ENCODE measurements at places on chromosomes 12 and 14. TPM values are rescaled to one million over a fixed set of nuclear protein-coding genes. Genes with fewer than 3 reads are reported as not detected.

Gene C12orf75
- 40.4 TPM for total RNA-seq

Gene RFLNA
- total RNA-seq, result 2.1 TPM

Gene BCL2L2
- total RNA-seq, result 24.8 TPM

Gene INSM2
- total RNA-seq, result 0.09 TPM

Gene KRT79
- not detected for total RNA-seq

Gene OVCH1
- total RNA-seq, result 0.16 TPM

Gene NFE2
- not detected for total RNA-seq

Gene ZDHHC22
- 5.9 TPM for total RNA-seq

Gene NYNRIN
- total RNA-seq, result 10.3 TPM

Gene E2F7
- total RNA-seq, result 29.8 TPM

Gene CARMIL3
- total RNA-seq, result 9.4 TPM

Gene C14orf39
- 0.56 TPM for total RNA-seq

Gene RHOJ
- 34.6 TPM for total RNA-seq

GRCh38 chr12:48279601-48280000 lies 71.1 kb downstream of the ZNF641 start:
- DNase-seq, result no peak

DNA sequence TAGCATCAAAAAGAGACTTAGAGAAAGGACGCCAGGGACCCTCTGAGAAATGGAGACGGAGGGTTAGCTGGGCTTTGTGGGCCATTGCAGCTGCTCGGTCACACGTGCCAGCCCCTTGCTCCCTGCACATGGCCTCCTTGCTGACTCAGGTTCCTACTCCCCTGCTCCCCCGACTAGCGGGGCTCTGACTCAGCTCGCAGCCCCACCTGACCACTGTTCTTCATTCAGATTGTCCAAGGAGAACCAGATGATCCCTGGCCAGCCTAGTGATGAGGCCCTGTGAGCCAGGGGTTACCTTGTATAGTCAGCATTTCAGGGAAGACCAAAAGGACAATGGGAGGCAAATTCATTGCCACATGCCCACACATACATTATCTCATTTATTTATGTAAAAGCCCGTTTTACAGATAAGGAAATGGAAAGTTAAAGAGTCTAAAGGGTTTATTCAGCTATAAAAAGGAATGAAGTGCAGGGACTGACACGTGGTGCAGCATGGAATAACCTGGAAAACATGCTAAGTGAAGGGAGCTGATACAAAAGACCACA lies 103.4 kb downstream of the LGMN start:
- DNase-seq, result no peak

- no peak for DNase-seq
Observed at GRCh38 chr14:68981539-68981976, 2.5 kb upstream of the ACTN1 start.

GRCh38 chr14:75636100-75636692 lies 24.5 kb downstream of the ERG28 start:
- DNase-seq, result no peak

DNA sequence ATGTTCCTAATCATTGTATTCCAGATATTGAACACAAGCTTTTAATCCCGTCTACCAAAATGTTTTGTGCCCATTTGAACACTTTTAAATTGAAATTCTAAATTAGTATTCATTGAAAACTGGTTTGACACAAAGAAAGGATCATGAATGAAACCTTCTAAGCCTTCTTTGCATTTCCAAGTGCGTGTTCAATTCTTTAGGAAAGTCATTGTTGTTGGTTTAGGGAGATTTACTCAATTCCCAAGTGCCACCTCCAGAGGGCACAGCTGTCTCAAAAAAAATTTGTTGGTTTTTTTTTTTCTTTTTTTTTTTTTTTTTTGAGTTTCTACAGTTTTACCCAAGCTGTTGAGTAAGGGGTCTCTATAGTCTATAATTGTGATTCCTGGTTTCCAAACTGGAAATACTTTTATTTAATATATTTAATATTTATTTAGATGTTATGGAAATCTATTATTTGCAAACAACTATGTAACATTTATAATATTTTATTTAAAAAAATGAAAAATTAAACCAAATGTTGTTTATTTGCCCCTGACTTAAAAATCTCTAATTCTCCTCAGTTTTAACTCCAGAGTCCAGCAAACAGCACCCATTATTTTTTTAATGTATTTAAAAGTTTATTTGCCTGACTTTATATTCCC lies 79.9 kb downstream of the NEDD1 start:
- DNase-seq, result peak; percentile 38

DNA sequence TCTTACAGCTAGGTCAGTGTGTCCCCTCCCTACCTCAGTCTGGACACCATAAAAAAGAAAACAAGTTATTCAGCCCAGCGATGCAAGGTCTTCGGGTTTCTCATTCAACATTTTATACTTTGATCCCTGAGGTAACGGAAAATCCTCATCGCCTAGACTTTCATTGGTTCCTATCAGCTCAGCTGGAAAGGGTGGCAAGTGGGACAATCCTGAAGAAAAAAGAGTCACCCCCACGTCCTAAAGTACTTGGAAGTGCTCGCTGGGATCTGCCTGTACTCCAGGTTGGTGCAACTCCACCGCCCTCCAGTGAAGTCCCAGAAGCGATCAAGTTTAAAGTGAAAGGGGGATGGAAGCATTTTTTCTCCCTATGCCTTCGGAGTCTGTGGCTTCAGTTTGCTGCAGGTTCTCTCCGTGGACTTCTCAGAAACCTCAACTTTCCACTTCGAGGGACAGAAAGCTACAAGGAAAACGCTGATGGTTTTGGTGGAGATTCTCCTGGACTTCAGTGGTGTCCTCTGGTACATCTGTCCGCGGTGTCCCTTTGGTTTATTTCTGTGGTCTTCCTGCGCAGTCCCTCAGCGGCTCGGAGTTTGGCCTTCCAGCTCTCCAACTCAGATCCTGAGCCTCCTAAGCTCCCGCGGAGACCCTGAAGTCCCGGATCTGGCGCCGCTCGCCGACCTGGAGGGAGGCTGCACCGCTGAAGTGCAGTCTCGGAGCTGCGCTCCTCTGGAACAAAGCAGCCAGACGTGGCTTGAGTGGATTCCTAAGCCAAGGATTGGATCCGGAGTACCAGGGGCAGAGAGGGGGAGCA lies 1.8 kb upstream of the LRFN5 start:
- peak; percentile 60 for DNase-seq

GRCh38 chr14:59538936-59539335 lies 37.7 kb downstream of the CCDC175 start:
- no peak for DNase-seq

- no peak for DNase-seq
Observed at GRCh38 chr12:39892146-39892545, 213.7 kb downstream of the SLC2A13 start.

- DNase-seq, result no peak
Observed at GRCh38 chr12:85005615-85006014, 30.5 kb downstream of the TSPAN19 start.

GRCh38 chr14:45361727-45362126 lies 108.7 kb upstream of the MIS18BP1 start:
- DNase-seq, result no peak

DNA sequence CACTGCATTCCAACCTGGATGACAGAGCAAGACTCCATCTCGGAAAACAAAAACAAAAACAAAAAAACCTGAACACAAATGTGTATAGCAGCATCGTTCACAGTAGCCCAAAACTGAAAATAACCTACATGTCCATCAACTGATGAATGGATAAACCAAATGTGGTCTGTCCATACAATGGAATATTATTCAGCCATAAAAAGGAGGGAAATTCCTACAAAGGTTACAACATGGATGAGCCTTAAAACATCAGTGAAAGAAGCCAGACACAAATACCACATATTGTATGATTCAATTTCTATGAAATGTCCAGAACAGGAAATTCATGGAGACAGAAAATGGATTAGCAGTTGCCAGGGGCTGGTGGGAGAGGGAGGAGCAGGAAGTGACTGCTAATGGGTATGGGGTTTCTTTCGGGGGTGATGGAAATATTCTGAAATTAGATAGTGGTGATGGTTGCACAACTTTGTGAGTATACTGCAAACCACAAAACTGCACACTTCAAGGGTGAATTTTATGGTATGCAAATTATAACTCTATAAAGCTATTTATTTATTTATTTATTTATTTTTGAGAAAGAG lies 4.0 kb downstream of the MYL2 start:
- DNase-seq, result no peak

- no peak for DNase-seq
Observed at GRCh38 chr12:116385486-116386217, 108.2 kb upstream of the MED13L start.

DNA sequence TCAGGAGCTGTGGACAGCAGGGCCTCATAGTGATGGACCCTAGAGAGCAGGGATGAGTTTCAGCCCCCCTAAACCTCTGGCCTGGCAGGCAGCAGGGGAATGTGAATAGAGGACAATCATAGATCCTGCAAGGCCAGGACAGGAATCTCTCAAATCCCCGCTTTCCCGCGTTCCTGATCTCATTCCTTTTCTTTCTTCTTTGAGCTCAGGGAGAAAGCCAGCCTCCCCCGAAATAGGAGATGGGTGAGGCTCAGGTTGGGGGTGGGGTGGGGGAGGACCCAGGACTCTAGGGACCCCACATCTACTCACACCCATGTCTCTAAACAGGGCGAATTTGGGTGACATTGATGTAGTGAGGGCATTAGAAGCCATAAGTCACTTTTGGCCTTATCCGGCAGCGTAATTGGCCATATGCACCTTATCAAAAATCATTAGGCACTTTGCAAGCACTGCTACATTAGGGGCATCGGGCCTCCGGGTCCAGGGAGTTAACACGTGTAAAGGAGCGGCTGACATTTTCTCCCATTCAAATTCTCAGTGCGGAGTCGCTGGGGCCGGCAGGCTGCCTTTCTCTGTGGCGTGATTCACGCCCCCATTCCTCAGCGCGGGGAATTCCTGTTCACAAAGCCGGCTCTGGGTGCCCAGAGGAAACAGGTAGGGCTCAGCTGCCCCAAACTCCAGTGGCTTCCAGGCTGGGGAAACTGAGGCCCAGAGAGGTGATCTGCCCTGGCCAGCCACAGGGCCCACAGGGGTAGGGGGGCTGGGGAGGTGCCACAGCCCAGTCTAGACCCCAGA lies 1.5 kb downstream of the LHX5 start:
- DNase-seq, result no peak

GRCh38 chr12:51591016-51591901 lies at the start of gene SCN8A:
SCN8A (plus strand) TSS chr12:51591233; CDS start chr12:51662818, 71,585 bp downstream.
- peak; percentile 70 for DNase-seq

DNA sequence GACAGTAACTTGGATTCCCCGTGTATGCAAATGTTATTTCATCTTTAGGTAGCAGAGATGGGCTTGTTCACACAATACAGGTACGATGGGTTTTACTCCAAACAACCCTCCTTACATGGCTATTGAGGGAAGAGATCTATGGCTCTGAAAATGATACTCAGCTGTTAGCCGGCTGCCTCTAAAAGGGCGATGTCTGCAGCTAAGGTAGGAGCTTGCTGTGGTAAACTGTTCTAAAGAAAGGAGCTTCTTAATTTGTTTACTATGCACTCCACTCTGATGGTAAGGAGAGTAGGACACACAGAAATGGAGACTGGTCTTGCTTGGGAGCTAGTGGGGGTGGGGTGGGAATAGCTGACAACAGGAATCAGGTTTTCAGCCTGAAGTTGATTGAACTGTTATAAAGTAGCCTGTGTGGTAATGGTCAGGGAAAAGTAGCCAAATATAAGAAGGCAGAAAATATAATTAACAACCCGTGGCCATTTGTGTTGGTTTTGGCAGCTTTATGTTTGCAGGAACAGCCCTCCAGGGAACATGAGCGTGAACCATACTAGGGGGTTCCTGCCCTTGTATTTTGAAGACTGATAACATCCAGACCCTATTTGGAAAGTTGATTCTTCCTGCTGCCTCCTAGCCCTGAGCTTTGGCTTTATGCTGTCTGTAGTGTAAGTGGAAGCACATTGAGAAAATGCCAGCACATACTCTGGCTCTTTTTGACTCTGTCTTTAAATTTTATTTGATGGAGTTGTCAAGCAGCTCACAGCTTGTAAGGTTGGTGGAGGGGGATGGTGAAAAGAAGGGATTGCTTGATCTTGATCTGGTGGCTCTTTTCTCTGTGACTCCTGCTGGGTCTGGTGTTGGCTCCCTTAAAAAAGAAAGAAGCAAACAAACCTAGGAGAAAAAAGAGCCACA lies 929.8 kb downstream of the DIO2 start:
- DNase-seq, result no peak

DNA sequence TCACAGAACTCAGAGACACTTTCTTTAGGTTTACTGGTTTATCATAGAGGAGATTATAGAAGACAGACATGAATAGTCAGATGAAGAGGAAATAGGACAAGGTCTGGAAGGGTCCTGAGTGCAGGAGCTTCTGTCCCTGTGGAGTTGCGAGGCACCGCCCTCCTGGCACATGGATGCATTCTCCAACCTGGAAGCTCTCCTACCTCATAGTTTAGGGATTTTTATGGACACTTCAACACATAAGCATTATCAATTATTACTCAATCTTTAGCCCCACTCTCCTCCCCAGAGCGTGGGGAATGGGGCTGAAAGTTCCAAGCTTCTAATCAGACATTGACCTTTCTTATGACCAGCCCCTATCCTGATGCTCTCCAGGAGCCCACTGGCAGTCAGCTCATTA lies 12.6 kb upstream of the KRT7 start:
- no peak for DNase-seq

DNA sequence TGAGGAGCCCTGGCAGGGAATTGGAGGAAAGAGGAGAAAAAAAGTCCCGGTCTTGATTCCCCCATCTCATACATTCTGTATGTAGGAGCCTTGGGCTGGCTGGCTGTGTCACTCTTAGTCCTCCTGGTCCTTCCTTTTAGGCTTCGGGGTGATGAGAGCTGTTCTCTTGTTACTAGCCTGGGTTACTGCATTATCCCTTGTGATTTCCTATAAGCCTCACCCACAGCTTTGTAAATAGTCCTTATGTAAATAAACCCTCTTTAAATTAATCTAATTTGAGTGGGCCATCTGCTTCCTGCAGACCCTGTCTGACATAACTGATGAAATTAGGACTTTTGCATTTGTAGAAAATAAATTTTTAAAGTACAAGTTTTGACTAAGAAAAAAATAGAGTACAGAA lies 19.2 kb downstream of the DNM1L start:
- DNase-seq, result no peak

GRCh38 chr12:118500299-118500698 lies 123.9 kb downstream of the SUDS3 start:
- DNase-seq, result no peak
